Kidney epithelial cell (primary cell): ENCODE measurements at places on chromosomes 11 and 22. TPM values are rescaled to one million over a fixed set of nuclear protein-coding genes. Genes with fewer than 3 reads are reported as not detected.

- DNase-seq: no peak
Observed at GRCh38 chr11:4074266-4074665, 20.3 kb upstream of the RRM1 start.

- no peak for DNase-seq
Observed at GRCh38 chr11:94576306-94576705, 9.1 kb downstream of the PIWIL4 start.

DNA sequence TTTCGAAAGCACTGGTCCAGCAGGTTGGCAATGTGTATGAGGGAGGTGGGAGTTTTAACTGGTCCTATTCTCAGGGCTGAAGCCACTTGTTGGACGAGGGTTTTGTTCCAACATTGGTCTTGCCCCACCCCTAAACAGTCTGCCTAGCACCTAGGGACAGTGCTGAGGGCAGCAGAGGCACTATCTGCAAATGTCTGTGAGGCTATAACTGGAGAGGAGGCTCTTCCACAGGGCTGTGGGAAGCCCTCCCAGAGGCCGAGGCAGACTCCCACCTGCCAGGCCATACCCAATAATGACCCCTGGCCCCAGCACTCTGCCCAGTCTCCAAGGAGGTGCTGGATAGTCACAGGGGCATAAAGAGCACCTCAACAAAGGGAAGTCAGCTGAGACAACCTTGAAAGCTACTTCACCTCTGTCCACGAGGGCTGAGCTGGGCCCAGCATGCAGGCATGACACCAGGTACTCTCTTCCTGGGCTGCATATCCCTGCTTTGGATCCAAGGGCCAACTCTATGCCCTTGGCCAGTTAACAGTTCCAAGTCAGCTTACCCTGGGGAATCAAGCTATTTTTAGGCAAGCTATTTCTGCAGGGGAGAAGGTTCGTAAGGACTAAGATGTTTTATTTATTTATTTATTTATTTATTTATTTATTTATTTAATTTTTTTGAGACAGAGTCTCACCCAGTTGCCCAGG lies 40.2 kb upstream of the SLC25A1 start:
- DNase-seq: no peak

CHRNA10 gene
- 0.54 and 2.3 TPM in 2 replicates for total RNA-seq

- no peak for DNase-seq
Observed at GRCh38 chr22:48717076-48717810, 1110.4 kb downstream of the BRD1 start.

- no peak for DNase-seq
Observed at GRCh38 chr11:7570938-7571521, 57.2 kb downstream of the PPFIBP2 start.

DNA sequence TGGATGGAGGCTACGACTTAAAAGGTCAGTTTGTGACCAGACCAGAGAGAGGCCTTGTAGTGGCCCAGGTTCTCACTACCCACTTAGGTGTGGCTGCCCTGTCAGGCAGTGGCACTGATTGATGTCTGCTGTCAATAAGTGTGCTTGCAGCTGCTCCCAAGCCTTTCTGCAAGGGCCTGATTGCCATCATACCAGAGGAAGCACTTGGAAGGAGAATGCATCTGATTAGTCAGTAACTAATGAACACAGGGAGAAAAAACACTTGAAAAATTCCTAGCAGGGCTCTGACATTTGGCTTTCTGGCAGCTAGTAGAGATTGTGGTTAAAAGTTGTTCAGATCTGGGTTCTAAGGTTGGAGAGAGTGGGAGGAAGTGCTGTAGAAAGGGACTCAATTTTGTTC lies 107.5 kb downstream of the NAV2 start:
- DNase-seq: no peak

DNA sequence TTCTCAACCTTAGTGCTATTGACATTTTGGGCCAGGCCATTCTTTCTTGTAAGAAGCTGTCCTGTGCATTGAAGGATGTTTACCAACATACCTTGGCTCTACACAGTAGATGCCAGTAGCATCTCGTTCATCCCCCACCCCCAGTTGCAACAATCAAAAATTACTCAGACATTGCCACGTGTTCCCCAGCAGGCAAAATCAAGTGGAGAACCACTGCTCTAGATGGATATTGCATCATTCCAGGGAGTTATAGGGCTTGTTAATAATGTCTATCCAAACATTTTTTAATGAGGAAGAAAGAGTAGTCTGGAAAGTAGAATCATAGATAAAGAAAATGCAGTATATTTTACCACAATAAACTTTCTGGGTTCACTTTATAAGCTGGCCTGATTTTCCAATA lies 64.1 kb downstream of the PRMT3 start:
- no peak for DNase-seq

DNA sequence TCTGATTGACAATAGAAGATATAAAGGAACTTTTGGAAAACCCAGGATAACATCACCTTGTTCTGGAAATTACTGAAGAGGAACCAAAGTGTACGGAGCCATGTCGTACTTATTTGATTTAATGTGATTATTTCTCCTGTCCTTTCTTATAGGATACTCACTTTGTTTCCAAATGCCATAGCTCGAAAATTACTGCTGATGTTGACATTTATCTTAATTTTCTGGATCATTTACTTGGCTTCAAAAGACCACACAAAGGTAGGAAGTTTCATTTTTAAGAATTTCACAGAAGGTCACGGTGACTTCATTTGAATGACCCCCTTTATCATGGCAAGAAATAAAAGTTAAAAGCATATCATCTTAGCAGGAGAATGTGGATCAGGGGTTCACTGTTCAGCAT lies 1.2 kb downstream of the NXPE2 start:
- no peak for DNase-seq

SYTL2 gene
- 7.5 and 10.5 TPM in 2 replicates for total RNA-seq

GRCh38 chr11:93727985-93728791 lies 13.1 kb downstream of the TAF1D start:
- DNase-seq: no peak
